SK-N-MC (cell line): ENCODE measurements at places on chromosomes 12 and 14.
A peak's percentile ranks its signal among the peaks of the same experiment; 100 is the strongest.

DNA sequence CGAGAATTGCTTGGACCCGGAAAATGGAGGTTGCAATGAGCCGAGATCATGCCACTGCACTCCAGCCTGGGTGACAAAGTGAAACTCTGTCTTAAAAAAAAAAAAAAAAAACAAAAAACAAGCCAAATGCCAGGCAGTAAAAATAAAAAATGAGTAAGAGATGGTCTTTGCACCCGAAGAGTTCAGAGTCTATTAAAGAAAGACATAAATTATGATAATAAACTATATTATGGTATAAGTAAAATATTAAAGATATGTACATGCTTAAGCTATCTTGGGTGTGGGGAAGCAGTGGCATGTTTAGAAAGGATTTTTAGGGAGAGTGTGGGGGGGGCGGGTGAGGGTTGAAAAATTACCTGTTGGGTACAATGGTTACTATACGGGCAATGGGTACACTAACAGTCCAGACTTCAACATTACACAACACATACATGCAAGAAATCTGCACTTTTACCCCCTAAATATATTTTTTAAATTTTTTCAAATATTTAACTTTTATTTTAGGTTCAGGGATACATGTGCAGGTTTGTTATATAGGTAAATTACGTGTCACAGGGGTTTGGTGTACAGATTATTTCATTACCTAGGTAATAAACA is 99.3 kb downstream of the EEA1 start:
- no peak for DNase-seq

GRCh38 chr12:119841433-119842210 is 35.5 kb downstream of the CIT start:
- DNase-seq = no peak

DNA sequence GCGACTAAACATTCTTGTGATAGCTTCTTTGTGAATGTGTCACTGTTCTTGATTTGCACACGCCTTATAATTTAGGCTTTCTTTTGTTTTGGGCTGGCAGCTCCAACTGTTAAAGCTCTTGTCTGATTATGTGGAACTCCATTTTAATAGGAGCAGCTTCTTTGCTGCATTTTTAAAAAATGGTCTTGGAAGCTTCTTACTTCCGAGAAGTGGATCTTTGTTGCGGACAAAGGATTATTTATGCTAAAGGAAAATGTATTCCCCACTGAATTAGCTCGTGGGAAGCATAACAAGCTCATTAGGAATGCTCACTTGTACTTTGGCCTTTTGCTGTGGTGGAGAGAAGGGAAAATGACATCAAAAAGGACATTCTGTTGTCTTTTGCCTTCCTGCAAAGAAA is 20.0 kb downstream of the GAS2L3 start:
- DNase-seq = peak; percentile 30

DNA sequence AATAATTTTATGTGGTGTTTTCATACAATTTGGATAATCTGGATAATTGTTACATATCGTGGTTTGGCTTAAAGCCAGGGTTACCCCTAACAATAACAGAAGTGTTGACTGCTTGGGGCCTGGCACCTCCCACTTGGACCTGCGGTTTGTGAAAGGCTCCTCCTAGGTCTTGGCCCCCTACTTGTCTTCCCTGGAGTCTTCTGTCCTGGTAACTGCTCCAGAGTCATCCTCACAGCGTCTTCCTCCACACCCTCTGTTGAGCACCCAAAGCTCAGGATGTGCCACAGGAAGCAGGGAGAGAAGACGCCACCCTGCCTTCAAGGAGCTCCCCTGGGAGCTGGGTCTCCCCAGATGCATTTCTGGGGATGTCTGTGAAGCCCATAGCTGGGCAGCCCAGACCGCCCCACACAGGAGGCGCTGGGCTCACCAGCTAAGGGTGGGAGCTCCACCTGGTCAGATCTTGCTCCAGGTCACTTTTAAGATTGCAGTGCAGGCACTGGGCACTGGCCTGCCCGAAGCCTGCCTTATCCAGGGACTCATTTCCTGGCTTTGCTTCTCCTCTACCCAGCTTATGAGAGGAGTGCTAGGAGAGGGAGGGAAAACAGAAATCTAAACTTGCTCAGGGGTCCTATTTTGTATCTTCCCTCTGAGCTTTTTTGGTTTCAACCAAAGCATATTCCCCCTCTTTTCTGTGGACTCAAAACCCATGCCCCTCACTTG is 98.2 kb downstream of the ZFP36L1 start:
- DNase-seq = no peak

GRCh38 chr12:92224685-92225331 is 79.2 kb upstream of the BTG1 start:
- DNase-seq = no peak

GRCh38 chr14:54697803-54698202 is 130.9 kb downstream of the SAMD4A start:
- DNase-seq = no peak

DNA sequence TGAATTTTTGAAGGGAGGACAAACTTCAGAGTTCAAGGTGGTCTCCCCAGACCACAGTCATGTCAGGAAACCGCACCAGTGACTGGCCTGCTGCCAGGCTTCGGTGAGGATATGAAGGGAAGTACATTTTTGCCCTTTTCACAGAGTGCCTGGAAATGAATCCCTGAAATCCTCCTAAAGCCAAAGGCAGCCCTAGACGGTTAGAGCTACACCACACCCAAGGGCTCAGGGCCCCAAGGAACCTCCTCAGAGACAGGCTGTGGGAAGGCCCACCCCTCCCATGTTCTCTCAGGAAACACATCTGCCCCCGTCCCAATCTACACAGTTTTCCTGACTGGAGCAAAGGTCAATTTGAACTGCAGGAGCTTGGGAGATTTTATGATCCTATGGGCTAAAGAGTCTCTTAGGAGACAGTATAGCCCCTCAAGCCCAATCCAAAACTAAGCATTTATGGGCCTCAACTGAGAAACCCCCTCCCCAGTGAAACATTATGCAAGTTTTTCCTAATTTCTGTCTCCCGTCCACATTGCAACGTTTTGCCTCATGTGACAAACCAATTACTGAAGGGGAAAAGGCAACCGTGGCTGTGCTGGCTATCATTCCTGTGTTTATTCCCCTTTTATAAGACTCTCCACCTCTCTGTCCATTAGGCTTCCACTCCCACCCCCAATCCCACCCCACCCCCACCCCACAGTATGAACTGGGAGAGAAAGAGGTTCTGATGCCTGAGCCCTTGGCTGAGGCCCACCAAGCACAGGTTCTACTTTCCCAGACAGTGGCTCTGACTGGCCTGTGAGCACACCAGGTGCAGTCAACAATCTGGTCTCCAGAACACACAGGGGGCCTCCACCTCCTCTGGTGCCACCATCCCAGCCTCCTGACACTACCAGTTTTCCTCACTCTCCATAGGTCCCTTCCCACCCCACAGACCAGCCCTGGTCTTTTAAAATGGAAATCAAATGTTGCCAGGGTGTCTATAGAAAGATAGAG is 9.6 kb upstream of the RNASE1 start:
- no peak for DNase-seq

DNA sequence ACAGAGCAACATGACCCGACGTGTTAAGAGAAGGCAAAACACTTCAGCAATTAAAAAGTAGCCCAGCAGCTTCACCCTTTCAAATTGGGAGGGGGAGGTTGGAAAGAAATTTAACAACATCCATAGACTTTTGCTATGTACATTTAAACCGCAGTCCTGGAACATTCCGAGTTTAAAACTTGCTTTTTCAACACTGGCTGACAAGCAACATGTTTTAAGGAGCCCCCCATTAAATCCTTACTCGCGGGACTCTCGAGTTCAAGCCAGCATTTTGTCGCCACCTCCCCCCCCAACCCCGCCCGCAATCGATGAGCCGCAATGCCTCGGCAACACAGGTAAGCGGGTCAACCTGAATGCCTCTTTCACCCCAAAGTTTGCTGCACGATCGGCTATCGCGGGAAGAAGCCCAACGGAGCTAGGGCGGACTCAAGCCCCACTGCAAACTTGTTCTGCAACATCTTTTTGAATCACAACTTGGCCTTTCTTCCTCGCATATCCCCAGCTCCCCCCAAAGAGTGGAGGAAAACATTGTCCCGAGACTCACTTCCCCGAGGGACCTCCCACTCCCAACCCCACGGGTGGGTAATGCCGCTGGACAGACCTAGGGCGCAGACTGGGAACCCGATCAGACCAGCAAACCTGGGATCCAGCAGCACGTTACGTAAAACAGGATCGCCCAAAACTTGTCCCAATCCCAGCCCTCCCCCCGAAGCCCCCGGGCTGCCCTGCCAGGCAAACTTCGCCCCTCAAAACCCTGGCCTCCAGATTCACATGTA is 777 bp downstream of the ZFP36L1 start:
- no peak for DNase-seq

GRCh38 chr12:58583529-58583928 is 336.8 kb downstream of the LRIG3 start:
- DNase-seq = no peak

DNA sequence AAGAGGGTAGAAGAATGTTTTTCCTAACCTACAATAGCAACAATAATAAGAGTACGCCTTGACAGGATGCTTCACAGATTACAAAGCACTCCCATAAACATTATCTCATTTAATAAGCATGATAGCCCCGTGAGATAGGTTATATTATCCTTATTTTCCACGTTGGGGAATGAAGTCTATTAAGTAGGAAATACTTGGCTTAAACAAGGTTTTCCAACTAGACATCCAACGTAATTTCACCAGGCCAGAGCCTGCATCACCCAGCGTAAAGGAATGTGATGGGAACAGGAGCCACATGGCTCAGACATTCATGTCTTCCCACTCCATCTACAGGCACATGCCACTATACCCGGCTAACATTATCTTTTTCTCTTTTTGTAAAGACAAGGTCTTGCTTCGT is 223.4 kb upstream of the AMIGO2 start:
- no peak for DNase-seq
